ENCODE measurements at places on chromosomes 1 and 21.

DNA sequence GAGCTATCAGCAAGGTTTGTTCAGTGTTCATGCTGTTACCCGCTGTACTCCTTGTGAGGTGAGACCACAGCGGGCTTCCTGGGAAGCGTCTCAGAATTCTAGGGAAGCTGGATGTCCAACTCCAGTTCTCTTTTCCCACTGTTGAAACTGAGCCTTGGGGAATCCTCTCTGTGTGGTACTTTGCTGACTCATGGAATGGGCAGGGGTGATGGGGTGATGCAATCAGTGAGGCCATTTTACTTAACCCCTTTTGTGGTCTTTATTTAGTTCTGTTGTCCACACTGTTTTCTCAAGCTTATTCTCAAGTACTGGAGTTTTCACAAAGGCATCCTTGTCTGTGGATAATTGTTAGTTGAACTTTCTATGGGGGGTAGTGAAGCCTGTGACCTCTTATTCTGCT lies 42.6 kb downstream of the ACKR1 start:
- no peak for DNase-seq

DNA sequence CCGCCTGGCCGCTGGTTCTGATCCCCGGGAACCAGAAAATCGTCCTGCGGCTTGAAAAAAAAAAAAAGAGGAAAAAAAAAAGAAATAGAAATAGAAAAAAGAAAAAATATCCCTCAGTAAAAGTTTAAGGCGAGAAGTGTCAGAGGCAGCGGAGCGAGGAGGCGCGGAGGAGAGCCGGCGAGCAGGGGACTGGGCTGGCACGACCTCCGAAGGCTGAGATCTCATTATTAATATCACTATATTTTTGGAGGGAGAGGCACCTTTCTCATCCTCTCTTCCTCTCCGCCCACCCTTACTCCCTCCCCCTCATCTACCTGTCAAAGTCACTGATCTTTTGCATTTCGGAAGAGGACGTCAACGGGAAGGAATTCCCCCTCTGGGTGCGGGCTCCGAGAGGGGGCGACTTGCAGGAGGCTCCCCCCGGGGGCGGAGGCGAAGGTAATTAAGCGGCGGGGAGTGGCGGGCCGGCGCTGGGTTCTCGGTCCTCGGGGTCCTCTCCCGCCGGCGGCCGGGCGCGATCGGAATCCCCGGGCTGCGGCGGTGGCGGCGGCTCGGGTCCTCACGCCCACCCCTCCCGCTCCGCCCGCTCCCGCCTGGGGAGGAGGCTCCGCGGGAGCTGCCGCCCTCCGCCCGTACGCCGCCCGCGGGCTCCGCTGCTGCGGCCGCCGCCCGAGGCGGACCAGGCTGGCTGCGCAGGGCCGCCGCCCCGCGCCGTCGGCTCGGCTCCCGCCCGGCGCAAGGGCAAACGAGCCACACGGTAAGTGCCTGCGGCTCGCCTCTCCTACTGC lies at the start of gene NTNG1:
Gene NTNG1, plus strand, starts transcription at position 337 of the 788 bp plus-strand sequence.
- DNase-seq: peak; percentile 69

- no peak for DNase-seq
Measured at GRCh38 chr1:241695246-241696171, 43.4 kb downstream of the WDR64 start.

GRCh38 chr21:44522753-44523204 lies 17.2 kb downstream of the KRTAP10-1 start:
- no peak for DNase-seq

DNA sequence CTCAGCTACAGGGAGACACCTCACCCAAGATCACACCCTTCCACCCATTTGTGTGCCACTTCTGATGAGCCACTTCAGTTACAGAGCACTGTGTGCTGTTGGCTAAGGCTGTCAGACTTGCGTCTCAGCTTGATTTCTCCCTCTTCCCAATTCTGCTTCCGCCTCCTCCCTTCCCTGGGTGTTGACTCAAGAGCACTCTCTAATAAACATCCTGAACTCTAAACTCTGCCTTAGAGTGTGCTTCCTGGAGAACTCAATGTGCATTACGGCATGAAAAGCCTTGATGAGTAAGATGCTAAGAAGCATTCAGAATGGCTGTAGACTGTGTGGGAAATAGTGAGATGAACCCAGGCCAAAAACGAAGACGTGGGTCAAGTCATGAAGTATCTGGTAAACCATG lies 54.9 kb upstream of the S1PR1 start:
- no peak for DNase-seq

DNA sequence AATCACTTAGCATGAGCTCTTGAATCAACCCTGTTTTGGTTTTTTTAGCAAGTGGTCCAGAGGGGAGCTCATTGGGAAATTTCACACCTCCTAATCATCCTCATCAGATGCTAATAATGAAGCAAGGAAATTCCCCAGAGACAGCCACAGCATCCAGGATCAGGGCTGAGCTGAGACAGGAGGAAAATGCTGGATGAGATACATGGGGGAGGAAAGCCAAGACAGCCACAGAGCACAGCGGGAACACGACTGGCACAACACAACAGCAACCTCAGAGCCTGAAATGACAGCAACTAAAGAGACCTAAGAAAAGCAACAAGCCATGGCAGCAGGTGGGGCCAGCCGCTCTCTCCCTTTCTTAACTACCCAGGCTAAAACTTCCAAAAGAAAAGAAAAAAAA lies 70.4 kb downstream of the UBR4 start:
- no peak for DNase-seq

GRCh38 chr1:246724731-246725095 lies 504 bp downstream of the SCCPDH start:
- peak; percentile 39 for DNase-seq

DNA sequence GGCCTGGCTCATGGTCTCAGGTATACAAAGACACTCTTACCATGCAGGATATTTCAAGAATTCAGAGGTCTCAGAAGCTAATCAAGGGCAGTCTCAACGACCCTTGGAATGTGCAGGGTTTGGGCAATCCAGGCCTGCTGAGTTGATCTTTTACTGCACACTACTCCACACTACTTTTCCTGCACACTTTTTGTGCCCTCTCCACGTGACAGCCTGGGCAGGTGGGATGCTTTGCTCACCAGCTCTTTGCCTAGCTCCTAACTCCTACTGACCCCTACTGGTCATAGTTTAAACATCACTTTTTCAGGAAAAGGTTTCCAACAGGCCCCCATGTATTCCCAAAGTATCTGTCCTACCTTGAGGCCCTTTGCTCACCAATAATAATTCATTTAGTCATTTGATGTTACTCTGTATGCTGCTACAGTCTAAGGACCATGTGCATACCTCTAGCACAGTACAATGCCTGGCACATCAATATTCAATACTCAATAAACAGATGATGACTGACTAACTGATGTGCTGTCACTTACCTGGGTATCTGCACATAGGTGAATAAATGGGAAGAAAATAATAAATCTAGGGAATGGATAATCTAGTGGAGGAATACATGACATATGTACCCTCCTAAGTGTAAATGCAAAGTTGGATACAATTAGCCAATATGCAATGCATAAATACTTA lies 9.6 kb downstream of the DUSP23 start:
- DNase-seq: peak; percentile 81

- DNase-seq: no peak
Measured at GRCh38 chr1:220370041-220370700, 97.9 kb upstream of the RAB3GAP2 start.

DNA sequence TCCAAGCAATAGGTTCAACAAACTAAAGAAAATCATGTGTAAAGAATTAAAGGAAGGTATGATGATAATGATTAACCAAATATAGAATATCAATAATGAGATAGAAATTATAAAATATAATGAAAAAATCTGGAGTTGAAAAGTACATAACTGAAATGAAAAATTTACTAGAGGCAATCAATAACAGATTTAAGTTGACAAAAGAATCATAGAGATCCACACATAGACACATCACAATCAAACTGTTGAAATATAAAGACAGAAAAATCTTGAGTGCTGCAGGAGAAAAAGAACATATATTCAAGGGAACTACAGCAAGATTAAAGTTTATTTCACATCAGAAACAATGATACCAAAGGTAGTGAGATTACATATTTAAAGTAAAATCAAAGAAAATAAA lies 63.7 kb downstream of the RNASEL start:
- no peak for DNase-seq

- no peak for DNase-seq
Measured at GRCh38 chr1:234924450-234925355, 203.9 kb downstream of the TOMM20 start.

DNA sequence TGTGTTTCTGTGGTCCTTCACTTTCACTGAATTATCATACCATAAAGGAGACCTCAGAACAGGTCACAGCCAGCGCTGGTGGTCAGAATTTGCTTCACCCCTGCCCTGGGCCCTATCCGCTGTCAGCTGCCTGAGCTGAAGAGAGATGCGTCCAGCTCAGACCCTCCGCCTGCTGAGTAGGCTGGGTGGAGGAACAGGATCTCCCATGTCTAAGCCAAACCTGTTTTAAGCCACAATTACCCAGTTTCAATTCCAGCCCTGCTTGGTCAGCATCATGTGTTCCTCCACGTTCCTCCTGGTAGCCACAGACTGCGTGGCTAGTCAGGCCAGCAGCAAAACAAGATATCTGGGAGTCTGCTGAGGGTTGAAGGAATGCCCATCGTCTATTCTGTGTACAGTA lies 13.5 kb upstream of the BGLAP start:
- DNase-seq: no peak

GRCh38 chr1:185960422-185961321 lies 226.5 kb downstream of the HMCN1 start:
- DNase-seq: no peak

DNA sequence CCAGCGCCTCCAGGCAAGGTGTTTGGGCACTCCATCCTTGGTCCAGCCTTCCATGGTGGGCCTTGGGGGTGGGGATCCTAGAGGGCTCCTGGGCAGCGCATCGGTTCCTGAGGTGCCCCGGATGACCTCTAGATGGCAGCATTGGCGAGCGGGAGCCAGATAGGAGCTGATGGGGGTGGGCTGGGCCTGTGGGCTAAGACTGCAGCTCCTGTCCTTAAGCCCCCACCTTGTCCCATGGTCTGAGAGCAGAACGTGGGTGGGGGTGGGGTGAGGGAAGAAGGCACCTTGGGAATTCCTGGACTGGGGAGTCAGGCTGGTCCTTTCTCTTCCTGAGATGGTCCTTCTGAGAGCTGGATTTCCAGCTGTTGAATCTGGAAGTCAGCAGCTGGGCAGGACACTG lies 93.4 kb upstream of the CSF3R start:
- DNase-seq: peak; percentile 91

DNA sequence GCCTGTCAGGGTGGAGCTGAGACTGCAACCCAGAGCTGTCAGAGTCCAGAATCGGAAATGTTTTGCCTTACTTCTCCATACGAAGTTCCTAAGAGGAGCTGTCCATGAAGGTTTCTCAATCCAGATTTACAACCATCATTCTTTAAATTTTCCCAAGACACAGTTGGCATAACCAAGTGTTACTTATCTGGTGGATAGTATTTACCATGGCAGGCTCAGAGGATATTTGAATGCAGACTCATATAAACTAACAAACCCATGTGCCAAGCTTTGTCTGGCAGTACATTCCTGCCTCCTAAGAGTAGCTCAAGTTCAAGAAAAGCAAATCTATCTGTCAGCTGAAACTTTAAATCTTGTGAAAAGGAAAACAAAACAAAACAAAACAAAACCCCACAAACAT lies 267.9 kb downstream of the ZNF326 start:
- no peak for DNase-seq

DNA sequence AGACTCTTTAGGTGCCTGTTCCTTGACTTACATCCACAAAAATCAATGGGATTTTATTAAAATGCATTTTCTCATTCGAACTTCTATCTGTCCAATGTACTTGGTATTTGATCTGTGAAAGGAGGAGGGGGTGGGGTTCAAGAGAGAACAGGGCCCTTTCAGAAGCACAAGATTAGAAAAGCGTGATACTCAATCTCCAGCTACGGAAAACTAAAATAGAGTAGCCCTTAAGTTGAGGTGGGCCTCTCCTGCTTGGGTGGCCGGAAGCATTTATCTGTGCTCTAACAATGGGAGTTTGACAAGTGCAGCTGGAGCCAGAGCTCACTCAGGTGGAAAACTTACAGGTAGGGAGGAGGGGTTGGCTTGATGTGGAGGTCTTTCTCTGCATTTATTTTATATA lies 462 bp upstream of the RXRG start:
- peak; percentile 26 for DNase-seq

DNA sequence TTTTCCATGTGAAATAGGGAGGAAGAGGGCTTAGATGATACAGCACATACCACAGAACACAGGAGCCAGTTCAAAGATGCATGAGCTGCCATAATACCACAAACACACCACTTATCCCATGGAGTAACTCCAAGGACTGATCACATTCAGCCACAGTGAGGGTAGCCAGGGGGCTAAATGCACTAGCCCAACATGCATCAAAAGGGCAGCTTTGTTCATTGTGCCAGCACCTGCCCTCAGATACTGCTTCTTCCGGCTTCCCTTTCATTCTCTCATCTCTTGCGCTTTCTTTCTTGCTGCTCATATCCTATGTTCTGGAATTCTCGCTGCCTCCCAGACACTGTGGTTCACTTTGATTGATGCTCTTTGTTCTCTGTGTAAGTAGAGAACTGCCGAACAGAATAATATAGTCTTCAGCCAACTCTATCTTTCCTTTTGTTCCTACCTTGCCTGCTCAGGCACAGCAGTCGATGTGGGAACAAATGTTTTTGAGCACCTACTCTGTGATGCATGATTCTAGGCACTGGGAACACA lies 50.0 kb upstream of the SYT6 start:
- DNase-seq: no peak

GRCh38 chr1:93713341-93713740 lies 31.7 kb upstream of the BCAR3 start:
- DNase-seq: no peak

- DNase-seq: no peak
Measured at GRCh38 chr1:4071653-4072052, 171.6 kb upstream of the C1orf174 start.

GRCh38 chr1:174949061-174949460 lies 50.7 kb upstream of the CACYBP start:
- DNase-seq: no peak

DNA sequence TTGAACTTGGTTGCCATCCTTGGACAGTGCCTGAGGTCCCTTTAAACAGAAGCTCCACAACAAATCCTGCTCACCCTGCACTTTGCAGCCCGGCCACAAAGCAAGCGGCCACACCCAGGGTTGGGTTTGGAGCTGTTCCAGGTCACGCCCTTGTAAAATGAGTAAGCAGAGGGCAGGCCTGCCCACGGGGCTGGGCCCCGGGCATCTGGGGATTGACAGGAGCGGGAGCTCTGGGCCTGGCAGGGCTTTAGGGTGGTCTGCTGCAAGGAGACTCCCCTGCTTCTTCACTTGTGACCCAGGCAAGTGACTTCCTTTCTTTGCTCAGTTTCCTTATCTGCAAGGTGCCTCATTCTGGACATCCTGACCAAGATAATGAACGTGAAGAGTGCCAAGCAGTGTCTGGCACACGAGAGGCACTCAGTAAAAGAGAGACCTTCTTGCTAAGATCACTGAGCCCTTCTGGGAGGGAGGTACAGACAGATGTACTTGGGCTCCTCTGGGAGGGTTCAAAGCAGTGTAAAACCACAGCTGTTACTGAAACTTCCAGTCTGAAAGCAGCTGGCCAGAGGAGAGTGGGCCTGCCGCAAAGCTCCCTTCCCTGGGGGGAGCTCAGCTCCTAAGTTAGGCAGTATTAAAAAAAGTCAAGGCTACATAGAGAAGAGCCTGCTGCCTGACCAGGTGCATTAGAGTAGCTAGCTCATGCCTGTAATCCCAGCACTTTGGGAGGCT lies 2.6 kb downstream of the E2F2 start:
- DNase-seq: no peak
